ENCODE measurements at places on chromosomes 1 and 21.

- no peak for DNase-seq
Observed at GRCh38 chr1:118985640-118986554, 2.2 kb downstream of the TBX15 start.

GRCh38 chr1:170634293-170634692 lies 29.6 kb upstream of the PRRX1 start:
- DNase-seq: no peak

- DNase-seq: no peak
Observed at GRCh38 chr1:26067432-26067911, at the start of gene TRIM63. Gene TRIM63 (minus strand): TSS chr1:26067630. CDS start chr1:26067494, 136 bp downstream.

- no peak for DNase-seq
Observed at GRCh38 chr1:202692959-202693555, 17.2 kb downstream of the SYT2 start.

DNA sequence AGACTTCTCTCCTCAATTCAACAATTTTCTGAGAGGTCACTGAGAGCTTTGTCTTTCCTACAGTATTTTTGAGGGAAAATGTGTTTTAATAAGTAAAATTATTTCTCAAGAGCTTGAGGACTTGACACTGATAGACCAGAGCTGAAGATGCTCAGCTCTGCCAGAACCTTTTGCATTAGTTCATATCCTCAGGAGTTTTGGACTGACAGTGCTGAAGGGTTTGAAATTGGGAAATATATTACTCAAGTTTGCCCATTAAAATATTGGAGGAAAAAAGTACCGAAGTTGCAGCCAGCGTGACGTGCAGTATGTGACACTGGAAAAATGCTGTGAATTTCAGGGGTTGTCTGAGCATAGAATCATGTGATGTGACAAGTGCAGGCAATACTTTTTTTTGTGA lies 346.6 kb upstream of the DPYD start:
- no peak for DNase-seq

GRCh38 chr1:156945881-156946661 lies 25.6 kb downstream of the LRRC71 start:
- no peak for DNase-seq

- DNase-seq: no peak
Observed at GRCh38 chr1:226786550-226786949, 47.5 kb upstream of the ITPKB start.

DNA sequence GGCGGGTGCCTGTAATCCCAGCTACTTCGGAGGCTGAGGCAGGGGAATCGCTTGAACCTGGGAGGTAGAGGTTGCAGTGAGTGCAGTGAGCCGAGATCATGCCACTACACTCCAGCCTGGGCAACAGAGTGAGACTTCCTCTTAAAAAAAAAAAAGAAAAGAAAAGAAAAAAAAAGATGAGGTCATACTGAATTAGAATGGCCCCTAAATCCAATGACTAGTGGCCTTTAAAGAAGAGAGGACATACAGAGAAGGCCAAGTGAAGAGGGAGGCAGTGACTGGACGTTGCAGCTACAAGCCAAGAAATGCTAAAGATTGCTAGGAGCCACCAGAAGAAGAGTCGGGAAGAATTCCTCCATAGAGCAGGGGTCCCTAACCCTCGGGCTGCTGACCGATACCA lies 76.9 kb upstream of the TIAM1 start:
- DNase-seq: no peak

DNA sequence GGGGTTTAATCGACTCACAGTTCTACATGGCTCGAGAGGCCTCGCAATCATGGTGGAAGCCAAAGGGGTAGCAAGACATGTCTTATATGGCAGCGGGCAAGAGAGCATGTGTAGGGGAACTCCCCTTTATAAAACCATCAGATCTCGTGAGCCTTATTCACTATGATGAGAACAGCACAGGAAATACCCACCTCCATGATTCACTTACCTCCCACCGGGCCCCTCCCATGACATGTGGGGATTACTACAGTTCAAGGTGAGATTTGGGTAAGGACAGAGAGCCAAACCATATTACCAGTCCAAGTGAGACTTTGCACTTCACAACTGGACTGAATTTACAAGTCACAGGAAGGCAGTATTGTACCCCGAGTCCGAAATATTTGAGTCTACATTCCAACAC lies 73.9 kb upstream of the ANGPTL1 start:
- no peak for DNase-seq

DNA sequence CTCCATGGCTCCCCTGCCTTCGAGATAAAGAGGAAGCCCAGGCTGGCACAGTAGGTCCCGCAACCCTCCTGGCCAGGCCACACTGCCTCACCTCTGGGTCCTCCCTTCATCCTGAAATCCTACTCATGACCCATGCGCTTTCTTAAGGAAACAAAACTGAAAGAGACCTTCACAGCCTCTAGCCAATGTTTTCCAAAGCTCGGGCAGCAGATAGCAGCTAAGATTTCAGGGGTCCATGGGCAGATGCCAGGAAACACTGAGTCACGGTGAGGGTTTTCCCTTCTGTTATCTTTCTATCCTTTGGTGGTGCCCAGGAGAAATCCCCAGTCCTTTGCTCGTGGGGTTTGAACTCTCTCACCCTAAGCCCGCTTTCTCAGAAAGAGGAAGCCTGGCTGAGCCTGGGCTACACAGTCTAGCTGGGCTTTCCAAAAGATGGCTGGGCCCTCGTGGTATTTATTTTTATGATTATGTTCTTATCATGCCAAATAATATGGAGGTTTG lies 26.6 kb downstream of the TTC39A start:
- DNase-seq: no peak

GRCh38 chr1:212827831-212828278 lies 19.6 kb downstream of the SPATA45 start:
- no peak for DNase-seq

Measured in GOT3 (cell line).